MG63 (cell line): ENCODE measurements at places on chromosomes 13 and 19.

DNA sequence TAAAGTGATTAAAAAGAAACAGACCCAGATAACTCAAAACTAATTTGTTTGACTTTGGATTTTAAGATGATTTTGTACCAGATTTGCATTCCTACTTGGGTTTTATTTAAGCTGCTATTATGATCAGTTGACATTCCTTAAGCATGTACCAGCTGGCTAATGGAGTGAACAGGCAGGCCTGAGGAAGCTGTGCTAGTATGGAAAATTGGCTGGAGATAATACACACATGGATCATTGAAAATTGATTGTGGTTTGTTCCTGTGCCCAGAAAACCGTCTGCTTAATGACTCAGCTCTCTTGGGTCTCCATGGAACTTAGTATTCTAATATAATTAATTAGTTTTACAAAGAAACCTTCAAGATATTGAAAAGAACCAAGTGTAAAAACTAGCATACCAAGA, 22.6 kb downstream of the POLR1D start:
- DNase-seq: peak; percentile 67

- DNase-seq: peak; percentile 83
Measured at GRCh38 chr19:53868091-53868891, 608 bp downstream of the MYADM start.

- DNase-seq: no peak
Measured at GRCh38 chr13:89457977-89458376, 1786.8 kb downstream of the SLITRK5 start.

- no peak for DNase-seq
Measured at GRCh38 chr13:91154558-91155353, 192.7 kb upstream of the MIR17HG start.

GRCh38 chr19:34165295-34165738, 7.0 kb upstream of the LSM14A start:
- no peak for DNase-seq

GRCh38 chr13:41652735-41653361, 195.5 kb downstream of the RGCC start:
- no peak for DNase-seq

- no peak for DNase-seq
Measured at GRCh38 chr19:30855442-30855841, 483.3 kb downstream of the ZNF536 start.

- no peak for DNase-seq
Measured at GRCh38 chr19:57688011-57688763, 6.4 kb downstream of the ZNF551 start.

DNA sequence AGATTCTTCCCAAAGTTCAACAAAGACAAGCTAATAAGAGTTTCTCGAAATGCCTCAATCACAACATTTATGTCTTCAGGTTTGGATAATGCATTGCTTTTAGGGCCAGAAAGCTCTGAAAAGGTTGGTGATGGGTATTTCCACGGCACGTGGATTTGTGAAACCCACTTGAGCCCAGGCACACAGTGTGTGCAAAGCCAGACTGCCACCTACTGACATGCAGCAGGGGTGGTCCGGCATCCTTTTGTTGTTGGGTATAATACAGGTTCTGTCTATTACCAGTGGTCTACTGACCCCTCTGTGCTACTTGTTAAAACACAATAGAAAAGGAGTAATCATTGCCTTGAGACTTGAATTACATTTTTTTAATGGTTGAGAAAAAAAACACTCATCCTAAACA, 225.6 kb downstream of the RAP2A start:
- no peak for DNase-seq

GRCh38 chr19:12796146-12797071, 5.1 kb downstream of the JUNB start:
- peak; percentile 81 for DNase-seq

GRCh38 chr13:30752201-30752797, 17.0 kb downstream of the ALOX5AP start:
- DNase-seq: no peak

DNA sequence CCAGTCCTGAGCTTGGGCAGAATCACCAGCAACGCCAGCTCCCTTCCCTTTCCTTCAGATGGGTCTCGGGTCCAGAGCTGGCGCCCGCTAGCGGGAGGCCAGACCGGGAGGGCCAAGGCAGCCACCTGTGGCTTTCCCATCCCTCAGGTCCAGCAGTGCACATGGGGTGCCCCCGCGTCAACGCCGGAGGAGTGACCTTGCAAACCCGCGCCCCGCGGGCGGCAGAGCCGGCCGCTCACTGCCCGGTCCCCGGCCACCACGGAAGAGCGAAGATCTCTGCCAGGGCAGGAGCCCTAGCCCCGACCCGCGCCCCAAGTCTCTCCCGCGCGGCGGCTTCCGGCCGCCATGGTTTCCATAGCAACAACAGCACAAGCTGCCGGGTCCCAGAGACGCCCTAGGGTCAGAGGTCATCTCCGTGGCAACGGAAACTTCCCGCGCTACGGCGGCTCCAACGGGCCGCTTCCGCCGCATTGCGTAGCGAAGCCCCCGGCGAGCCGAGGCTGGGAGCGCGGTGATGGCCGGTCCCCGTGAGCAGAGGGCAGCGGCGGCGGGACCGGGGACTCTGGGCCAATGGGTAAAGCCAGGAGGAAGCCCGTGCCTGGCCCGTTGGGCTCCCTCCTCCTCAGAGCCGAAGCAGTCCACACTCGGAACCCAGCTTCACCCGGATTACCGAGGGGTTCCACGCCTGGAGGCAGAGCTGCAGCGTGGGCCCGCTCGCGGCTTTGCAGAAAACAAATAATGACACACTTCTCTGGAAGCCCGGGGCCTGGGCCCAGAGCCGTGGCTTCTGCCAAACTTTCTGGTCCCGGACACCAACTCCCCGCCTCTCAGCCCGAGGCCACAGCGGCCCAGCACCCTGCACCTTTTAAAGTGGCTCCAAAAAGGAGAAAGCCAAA, 7.4 kb downstream of the FGF14 start:
- peak; percentile 90 for DNase-seq

DNA sequence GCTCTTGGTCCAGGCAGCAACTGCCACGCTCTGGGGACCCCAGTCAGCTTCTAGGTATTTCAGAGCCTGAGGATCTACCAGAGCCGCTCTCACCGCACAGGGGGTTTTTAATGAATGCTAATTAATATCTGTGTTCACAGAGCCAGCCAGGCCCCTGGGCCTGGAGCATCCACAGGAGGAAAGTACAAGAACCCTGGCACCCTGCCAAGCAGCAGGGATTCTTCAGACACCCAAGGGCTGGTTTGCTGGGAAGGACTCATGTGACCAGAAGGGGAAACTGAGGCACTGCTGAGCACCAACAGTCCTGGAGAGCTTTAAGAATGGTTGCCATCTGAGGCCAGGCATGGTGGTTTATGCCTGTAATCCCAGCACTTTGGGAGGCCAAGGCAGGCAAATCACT, 38.0 kb upstream of the ADGRE5 start:
- DNase-seq: no peak

DNA sequence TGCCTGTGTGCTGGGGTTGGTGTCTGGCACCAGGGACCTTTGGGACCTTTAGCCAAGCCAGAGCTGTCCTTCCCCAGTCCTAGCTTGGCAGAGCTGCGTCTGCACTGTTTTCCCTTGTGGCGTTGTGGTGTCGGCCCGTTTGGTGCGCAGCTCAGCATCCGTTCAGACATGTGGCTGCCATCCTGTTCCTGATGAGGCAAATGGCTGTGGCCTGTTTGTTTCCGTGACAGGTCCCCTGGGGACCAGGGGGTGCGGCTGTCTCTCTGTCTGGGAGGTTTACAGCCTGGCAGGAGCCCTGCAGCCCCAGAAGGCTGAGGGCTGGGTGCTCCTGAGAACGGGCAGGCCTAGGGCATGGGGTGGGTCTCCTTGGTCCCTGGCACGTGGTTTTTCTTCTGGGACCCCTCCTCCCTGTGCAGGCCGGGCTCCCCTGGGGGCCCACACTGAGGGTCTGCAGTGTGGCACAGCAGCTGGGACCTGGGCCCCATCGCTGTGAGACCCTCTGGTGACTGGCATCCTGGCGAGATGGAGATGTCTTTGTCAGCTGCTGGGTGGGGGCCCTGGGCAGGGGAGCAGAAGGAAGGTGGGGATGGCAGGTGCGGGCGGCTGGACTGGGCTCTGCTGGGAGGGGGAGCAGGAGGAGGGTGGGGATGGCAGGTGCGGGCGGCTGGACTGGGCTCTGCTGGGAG, 4.0 kb downstream of the SPPL2B start:
- DNase-seq: no peak

GRCh38 chr13:109568339-109568818, 218.0 kb downstream of the IRS2 start:
- no peak for DNase-seq

DNA sequence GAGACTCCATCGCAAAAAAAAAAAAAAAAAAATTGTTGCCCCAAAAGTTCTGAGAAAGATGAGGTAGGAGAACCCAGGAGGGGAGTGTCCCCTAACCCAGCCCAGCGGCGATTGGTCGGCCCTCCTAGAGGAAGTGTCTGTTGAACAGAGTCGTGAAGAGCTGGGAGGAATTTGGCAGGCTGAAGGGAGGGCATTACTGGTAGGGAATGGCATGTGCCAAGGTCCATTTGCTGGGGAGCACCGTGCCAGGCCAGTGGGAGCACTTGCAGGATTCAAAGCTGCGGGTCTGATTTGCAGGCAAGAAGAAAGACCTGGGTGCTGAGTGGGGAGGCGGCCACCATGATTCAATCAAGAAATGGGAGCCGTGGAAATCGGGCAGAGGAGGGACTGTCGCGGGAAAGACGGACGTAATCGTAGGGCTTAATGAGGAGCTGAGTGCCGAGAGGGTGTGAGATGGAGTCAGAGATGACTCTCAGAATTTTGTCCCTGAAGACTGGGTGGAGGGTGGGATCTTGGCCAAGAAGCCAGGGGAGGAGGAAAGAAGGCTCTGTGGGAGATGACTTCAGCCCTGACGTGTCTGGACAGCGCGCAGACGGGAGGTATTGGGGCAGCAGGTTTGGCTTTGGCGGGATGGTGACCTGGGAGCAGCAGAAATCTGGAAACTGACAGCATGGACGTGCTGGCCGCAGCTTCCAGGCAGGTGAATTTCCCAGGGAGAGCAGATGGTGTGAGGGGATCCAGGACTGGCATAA, 15.4 kb downstream of the CERS4 start:
- DNase-seq: peak; percentile 79

DNA sequence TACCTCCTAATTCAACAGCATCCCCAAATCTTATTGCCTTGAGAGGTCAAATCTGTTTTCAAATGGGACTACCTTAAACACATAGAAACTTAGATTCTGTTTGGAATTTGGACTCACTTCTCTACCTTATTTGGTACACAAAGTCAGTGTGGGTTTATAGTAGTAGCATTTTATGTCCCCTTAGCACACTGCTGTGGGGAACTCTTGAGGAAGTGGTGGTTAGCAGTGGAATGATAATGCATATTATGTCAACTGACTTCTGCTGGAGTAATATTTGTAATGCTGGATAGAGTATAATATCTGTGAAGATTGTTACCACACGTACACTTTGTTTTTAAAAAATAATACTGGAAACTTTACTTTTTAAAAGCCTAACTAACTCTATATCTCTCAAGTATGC, 386.3 kb downstream of the NDFIP2 start:
- no peak for DNase-seq

GRCh38 chr13:99264051-99264450, 5.9 kb upstream of the GPR18 start:
- DNase-seq: no peak

DNA sequence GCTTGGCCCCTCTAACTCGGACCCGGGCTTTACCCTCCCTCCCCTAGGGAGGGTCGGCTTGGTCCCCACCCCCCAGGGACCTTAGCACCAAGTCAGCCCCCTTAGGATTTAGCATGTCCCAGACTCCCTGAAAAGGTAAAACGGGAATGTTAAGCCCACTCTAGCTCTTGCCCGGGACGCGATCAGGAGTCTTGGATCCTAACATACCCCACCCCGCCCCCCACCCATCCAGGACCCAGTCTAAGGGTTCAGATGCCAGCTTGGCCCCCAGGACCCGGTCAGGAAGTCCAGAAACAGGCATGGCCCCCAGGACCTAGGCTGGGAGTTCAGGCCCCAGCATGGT, 437 bp downstream of the EPOR start:
- DNase-seq: no peak
